ENCODE measurements at places on chromosomes 4 and X.

DNA sequence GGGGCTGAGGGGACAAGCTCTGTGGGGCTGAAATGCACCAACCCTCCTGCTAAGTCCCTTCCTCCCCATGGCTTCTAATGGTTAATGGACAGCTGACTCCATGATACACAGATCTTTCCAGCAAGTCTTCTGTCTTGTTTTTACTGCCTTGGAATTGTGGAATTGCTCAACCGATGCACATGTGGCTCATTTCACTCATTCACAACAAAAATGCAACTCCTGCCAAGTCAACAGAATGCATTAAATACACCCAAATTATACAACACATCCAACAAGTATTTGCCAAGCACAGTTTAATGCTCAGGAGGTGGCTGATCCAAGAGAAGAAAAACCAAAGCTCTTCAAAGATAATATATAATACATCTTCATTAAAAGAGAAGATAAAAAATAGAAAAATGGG lies 61.9 kb upstream of the PAGE4 start:
- DNase-seq, result no peak

DNA sequence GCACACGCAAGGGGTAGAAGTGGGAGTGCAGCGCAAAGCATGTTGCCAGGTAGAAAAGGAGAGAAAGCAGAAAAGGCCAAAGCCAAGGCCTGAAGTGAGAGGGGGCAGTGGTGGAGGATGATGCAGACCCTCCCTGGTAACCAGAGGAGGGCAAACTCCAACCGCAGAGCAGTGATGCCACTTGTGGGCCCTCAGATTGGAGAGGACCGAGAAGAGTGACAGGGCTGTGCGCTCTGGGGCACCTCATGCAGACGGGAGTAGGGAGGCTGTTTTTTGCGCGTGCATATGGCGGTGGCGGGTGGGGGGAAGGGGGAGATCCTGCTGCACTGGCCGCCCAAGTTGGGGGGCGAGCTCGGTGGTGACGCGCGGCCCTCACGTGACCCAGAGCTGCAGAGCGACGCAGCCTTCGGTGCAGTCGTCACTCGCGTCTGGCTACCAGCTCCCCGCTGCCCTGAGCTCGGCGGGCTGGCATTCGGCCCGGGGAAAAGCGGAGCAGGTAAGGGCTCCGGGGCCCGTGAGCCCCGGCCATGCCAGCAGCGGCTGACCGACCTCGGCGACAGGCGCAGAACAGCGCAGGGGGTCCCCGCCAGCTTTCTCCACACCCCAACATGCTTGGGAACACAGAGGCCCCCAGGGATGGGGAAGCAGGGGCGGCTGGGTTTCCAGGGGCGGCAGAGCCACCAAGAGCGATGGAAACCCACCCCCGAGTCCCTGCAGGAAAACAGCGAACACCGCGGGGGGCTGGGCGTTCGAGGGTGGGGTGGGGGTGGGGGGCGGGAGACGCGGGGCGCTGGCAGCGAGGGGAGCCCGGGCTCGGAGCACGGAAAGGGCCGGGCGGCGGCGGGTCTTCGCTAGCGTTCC lies at the start of gene BEX3:
BEX3 (plus strand) TSS at position 421 of the 861 bp plus-strand sequence. CDS start 984 bp downstream, outside the sequence.
- DNase-seq, result no peak

GRCh38 chr4:98937986-98938720 lies 9.2 kb upstream of the EIF4E start:
- DNase-seq, result no peak

GRCh38 chr4:17867276-17867675 lies 56.5 kb downstream of the NCAPG start:
- DNase-seq, result no peak

DNA sequence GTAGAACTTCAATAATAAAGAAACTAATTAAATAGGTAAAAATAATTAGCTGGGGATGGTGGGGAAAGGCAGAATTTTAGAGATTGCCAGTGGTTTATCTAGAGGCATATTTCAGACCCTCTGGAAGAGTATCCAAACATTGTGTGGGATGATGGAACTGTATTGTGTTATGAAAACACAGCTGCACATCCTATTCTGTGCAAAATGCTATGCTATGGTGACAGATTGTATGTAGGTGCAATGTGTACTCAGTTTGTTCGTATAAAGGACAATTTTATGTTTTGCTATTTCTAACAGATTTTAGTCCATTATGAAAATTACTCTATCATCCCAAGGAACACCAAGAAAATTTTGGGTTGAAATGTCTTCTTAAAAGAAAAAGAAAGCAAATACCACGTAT lies 1054.7 kb downstream of the PDHA2 start:
- no peak for DNase-seq

DNA sequence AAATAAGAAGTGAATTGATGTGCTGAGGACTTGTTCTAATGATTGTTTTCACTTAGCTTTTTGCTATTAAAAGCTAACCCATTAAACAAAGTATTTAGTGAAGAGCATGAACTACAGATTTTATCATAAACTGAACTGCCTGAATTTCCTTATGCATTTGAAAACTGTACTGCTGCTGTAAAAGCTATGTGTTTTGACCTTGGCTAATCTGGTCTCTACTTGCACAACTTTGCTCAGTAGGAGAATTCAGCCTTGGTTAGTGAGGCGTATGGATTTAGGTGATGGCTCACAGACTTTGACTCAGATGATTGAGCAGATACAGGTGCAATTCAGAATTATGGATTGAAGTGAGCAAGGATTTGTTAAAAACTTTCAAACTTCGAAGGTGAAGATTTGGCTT lies 38.7 kb upstream of the FAT1 start:
- no peak for DNase-seq

GRCh38 chr4:145840162-145840768 lies 98.4 kb downstream of the ZNF827 start:
- DNase-seq, result no peak

DNA sequence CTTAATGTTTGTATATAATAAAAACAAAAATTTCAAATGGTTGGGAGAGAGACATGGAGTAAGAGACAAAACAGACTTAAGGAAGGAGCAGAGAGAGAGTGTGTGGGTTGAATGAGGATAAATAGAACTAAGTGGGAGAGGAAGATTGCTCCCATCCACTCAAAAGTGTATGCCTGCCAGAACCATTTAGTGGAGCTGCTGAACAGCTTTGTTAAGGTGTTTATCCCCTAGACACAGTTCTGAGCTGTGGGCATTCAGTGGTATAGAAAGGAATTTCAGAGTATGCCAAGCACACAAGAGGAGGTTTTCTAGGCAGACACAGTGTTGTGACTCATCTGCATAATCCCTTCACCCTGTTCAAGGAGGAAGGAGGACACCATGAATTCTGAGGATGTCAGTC lies 508.6 kb upstream of the EPHA5 start:
- no peak for DNase-seq

- DNase-seq, result no peak
Measured at GRCh38 chrX:43002526-43003203, 224.7 kb upstream of the PPP1R2C start.

DNA sequence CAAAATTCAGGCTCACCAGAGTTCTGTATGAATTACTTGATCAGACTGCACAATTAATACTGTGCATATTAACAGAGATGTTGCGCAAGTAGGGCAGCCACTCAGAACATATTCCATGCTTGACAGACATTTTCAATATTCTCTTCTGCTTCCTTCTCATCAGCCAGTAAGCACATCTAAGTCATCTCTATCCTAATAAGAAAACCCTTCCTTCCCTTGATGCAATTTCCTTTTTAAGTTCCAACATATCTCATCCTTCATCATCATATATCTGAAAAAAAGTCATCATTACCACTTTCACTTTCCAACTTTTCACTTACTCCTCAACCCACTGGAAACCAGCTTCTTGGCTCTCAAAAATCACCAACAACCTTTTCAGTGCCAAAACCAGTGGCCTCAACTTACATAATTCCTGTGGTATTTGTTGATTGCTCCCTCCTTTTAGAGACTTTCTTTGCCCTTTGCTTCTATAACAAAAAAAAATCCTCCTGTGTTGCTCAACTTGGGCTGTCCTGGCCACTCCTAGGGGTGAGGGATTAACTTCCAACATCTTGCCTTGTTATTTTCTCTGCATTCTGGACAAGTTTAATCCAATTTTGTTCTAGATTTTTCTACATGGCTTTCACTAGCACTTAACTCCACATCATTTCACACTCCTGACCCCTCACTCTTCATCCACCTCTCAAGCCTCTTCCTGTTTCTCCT lies 14.1 kb downstream of the MBNL3 start:
- DNase-seq, result no peak

- DNase-seq, result no peak
Measured at GRCh38 chrX:130552444-130553073, 150.8 kb downstream of the RBMX2 start.

- peak; percentile 33 for DNase-seq
Measured at GRCh38 chrX:53239474-53239873, 14.5 kb upstream of the KDM5C start.
